ENCODE measurements at places on chromosomes 4 and X. TPM values are rescaled to one million over a fixed set of nuclear protein-coding genes. Genes with fewer than 3 reads are reported as not detected.
A peak's percentile ranks its signal among the peaks of the same experiment; 100 is the strongest.

DNA sequence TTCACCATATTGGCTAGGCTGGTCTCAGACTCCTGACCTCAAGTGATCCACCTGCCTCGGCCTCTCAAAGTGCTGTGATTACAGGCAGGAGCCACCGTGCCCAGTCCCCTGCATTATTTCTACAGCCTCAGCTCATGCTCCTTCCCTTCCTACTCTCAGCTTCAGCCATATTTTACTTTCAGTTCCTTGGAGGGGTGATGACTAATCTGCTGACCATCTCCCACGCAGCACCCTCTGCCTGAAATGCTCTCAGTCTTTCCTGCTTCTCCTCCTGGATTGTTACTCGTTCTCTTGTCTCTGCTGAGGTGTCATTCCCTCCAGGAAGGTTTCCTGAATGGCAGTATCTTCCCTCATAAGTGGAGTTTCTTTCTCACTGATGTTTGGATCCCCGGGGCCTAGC is 63.3 kb downstream of the MOSPD2 start:
- no peak for DNase-seq

- peak; percentile 46 for DNase-seq
Measured at GRCh38 chr4:52588771-52589591, 70.1 kb downstream of the USP46 start.

GRCh38 chrX:37302569-37302968 is 46.6 kb upstream of the PRRG1 start:
- DNase-seq = no peak

DNA sequence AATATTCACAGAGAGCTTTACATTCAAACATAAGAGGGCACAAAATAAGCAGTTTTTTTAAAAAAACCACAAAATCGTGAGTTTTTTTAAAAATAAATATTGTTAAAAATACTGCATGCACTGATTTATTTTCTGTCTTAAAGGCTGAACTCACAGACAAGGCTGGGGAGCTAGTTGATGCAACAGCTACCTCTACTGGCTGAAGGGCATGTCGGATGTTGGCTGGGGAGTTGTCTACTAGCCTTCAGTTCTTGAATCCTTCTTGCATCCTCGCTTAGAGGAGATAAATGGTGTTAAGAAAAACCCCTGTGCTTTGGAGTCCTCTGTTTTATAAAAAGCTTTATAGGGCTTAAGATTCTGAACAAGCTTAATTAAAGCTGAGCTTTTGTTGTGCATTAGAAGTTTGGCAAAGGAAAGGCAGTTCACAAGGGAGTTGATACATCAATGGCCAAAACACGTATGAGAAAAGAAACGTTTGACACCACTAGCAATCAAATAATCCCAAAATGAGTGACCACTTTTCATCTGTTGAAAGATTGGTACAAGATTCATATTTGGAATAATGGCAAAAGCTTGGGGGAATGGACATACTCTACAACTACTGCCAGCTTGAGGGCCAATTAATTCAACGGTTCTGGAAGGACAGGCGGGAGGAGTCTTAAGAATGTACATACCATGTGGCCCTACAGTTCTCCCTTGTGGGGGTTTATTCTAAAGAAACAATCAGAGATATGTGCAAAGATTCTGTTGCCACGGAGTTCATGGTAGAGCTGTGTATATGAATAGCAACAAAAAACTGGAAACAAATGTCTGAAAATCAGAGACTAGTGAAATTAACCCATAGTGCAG is 94.7 kb downstream of the SEL1L3 start:
- peak; percentile 17 for DNase-seq

GRCh38 chr4:38075370-38076152 is 115.4 kb downstream of the PTTG2 start:
- DNase-seq = no peak

CXCL6 gene
- not detected for total RNA-seq

WDR17 gene
- total RNA-seq = 0.70 TPM
